Caco-2 (cell line): ENCODE measurements at places on chromosomes 1 and 21.

DNA sequence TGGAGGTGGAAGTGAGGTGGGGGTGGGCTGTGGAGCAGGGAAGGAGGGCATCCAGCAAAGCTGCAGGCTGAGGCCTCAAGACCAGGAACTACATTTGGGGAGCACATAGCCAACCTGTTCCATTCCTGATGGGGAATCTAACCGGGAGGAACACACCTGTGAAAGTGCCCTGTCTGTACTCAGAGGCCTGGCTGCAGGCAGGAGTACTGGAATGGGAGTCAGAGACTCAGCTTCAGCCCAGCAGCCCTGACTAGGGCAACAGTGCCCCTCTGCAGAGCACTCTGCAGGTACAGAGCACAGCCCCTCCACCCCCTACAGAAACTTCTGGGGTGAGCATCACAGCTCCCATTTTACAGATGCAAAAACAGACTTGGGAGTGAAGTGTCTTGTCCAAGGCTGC is 126.4 kb downstream of the DMRTB1 start:
- DNase-seq = no peak

GRCh38 chr1:237932816-237933215 is 42.1 kb upstream of the ZP4 start:
- DNase-seq = no peak

DNA sequence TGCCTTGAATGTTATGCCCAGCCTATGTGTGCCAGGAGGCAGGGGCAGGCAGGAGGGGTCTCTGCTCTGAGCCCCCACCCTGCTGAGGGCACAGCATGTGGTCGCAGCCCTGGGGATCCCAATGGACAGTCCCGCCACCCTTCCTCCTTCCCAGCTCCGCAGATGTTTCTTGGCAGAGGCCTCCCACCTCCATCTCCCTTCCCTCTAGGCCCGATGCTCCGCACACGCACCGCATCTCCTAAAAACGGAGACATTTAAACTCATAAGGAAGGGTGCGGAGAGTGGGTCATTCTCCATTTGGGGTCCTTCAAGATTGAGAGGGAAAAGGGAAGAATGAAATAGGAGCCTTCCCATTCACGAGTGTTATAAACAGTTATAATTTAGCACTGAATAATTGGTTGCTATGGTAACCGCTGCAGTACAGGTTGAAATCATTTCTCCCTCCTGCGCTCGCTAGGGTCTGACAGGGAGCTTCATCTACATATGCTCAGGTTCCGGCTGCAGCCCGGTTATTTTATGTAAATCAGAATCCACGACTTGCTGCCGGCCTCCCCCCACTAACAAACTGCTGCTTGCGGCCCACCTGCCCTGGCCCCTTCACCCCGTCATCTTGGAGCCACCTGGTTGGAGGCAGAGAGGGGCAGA is 16.0 kb downstream of the CHD5 start:
- no peak for DNase-seq

GRCh38 chr1:159468321-159468720 is 28.8 kb downstream of the OR10J1 start:
- no peak for DNase-seq

- no peak for DNase-seq
These were observed 279.5 kb upstream of the NR5A2 start for GRCh38 chr1:199747984-199748383.

DNA sequence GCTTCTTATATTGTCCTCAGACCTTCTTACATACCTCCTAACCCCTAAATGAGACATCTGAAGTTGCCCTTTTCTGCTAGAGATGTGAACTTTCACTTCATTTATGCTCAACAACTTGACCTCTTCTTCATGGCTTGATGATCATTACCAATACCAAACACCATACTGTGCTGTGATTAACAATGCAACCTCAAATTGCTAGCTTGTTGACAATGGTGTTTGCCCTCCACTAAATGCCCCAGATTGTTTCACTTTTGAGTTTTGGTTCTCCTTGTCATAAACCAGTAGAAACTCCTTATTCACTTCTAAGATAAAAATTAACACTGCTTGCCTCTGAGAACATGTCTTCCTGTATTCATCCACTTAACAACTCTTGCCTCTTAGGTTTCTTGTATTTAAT is 5.6 kb downstream of the JAK1 start:
- no peak for DNase-seq

DNA sequence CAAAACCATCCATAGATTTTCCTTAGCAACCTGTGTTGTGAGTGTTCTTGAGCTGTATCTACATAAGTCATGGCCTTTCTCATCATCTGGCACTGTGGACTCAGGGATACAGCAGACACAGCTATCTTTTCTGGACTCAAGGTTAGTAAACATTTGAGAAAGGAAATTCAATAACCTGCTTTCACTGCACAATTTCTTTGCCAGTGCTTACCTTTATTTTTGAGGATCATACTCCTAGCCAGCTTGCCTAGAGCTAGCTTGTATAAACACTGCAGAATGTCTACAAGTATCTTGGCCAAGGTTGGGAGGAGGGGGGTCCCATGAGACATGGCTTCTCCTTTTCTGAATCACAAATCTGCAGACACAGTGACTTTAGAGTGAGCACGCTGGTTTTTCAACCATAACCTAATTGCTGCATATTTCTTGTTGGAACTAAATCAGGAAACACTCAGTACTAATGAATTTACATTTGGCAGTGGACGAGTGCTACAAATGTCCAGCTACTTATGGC is 27.2 kb downstream of the ADAMTS5 start:
- DNase-seq = no peak

- DNase-seq = peak; percentile 84
These were observed 9.0 kb downstream of the PRDX1 start for GRCh38 chr1:45512641-45513054.

DNA sequence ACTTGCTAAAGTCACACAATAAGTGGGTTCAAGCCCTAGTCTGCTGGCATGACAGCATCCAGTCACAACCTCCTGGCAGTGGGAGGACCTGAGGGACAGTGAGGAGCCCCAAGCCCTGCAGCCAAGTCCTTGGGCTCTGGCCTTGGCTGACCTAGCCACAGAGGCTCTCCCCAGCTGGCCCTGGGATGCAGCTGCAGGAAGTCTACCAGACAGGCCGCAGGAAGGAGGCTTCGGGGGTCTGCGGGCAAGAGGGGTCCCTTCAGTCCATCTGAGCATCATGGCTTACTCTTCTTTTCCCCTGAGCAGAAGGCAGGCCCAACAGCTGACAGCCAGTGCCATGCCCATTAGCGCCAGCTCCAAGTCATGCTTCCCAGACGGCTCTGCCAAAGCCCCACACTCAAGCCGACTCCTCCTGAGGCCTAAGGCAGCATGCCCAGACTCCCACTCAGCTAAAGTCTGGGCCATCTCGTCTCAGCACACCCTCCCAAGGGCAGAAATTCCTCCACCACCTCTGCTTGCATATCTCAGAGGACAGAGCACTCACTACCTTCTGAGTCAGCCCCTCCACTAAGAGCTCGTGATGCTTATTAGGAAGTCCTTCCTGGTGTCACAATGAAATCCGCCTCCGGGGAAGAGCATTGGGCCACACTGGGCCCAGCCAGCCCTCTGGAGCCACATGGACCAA is 20.1 kb downstream of the SLC1A7 start:
- DNase-seq = no peak

DNA sequence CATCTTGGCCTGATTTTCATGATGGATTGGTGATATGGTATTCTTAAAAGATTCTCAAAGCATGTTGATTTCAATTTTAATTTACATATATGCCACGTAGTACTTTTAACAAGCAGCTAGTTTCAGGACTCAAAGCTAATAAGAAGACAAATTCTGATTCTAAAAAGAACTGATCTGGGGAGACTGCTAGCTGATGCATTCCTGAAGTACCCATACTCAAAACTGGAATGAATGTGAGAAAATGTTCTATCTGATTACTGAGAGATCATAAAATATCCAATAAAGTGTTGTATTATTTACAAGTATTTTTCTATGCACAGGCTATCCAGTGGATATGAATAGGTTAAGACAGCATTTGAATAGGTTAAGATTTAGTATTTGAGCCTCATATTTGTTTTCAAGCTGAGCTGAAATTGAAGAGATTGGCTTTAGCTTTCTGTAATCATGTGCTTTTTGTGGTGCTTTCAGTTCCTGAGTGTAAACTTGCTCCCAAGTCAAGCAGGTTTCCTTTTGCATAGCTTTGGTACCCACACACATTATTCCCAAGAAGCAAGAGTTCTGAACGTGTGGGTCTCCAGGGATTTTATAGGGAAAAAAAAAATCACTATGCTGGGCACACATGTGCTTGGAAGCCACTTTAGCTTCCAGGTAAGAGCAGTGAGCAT is 114.1 kb downstream of the VPS13D start:
- no peak for DNase-seq

GRCh38 chr1:211751438-211751837 is 76.0 kb upstream of the NEK2 start:
- DNase-seq = no peak

GRCh38 chr21:16194788-16195537 is 465.2 kb downstream of the USP25 start:
- DNase-seq = no peak

- no peak for DNase-seq
These were observed 51.9 kb upstream of the RHOU start for GRCh38 chr1:228683428-228683827.

DNA sequence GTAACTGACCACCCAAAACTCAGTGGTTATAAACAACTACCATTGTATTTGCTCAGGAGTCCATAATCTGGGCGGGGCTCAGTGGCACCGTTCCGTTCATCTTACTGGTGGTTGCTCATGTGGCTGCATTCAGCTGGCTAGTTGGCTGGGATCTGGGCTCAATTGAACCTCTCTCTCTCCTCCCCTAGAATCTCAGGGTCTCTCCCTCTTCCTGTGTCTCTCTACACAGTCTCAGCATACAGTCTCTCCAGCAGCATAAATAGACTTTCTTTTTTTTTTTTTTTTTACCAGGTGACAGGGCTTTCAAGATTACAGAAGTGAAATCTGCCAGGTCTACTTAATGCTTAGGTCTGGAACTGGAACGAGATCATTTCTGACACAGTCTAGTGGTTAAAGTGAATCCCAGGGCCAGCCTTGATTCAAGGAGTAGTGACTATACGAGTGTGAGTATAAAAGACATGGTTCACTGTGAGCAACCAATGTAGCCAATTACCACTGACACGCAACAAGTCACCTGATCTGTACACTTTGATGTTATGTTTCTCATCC is 193.7 kb upstream of the ESRRG start:
- DNase-seq = no peak

GRCh38 chr1:213883618-213884017 is 104.2 kb upstream of the PROX1 start:
- no peak for DNase-seq

DNA sequence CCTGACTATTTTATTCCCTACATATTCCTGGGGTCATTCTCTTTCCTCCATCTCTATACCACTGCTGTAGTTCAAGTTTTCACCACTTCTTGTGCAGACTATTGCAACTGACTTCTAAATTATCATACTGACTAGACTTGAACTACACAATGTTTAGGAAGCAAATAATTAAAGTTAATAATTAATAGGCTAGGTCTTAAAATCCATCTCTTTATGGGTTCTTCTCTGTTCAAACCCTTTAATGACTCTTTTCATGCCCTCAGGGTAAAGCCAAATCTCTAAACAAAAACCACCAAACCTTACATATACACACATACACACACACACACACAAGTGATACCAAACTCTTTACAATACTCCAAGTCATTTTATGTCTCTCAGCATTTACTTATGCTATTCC is 22.3 kb upstream of the MOB3C start:
- no peak for DNase-seq

DNA sequence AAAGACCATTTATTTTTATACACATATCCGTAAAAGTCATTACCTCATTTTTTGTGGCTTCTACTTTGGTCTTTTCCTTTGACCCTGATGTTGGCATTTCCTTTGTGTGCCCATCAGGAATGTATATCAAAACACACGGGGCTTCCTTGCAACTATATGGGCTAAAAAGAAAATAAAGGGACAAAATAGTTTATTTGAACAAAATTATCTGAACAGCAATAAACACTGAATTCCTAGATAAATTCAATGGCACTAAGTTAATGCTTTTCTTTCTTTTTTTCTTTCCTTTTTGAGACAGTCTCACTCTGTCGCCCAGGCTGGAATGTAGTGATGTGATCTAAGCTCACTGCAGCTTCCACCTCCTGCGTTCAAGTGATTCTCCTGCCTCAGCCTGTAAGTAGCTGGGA is 45.2 kb downstream of the EPRS1 start:
- DNase-seq = no peak

- no peak for DNase-seq
These were observed 175.2 kb downstream of the KCNT2 start for GRCh38 chr1:196433000-196433399.

- no peak for DNase-seq
These were observed 472.3 kb upstream of the VAMP3 start for GRCh38 chr1:7298749-7299151.

GRCh38 chr1:228376262-228376628 is 30.4 kb downstream of the TRIM11 start:
- DNase-seq = no peak
